ENCODE measurements at places on chromosomes 12 and 14. TPM values are rescaled to one million over a fixed set of nuclear protein-coding genes. Genes with fewer than 3 reads are reported as not detected.

DNA sequence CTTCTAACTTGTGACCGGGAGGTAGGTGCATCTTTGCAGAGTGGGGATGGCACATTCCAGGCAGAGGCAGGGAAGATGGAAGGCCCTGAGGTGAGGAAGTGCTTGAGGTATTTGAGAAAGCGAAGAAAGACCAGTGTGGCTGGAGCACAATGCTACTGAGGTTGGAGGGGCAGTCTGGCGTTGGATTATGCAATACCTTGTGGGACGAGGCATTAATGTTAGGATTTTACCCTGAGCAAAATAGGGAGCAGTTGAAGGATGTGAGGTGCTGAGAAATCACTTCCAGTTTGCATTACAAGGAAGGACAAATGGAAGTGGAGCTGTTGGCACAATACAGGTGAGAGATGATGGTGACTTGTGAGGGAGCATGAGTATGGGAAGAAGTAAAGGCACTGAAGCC lies 145.5 kb downstream of the KCNA5 start:
- no peak for DNase-seq

- DNase-seq = no peak
Measured at GRCh38 chr14:80988735-80989429, 33.5 kb downstream of the TSHR start.

GRCh38 chr14:100290607-100291304 lies 15.5 kb downstream of the SLC25A29 start:
- no peak for DNase-seq

SDR39U1 gene
- total RNA-seq = 145 TPM

GRCh38 chr14:102659797-102660196 lies 67.3 kb downstream of the RCOR1 start:
- DNase-seq = no peak

DNA sequence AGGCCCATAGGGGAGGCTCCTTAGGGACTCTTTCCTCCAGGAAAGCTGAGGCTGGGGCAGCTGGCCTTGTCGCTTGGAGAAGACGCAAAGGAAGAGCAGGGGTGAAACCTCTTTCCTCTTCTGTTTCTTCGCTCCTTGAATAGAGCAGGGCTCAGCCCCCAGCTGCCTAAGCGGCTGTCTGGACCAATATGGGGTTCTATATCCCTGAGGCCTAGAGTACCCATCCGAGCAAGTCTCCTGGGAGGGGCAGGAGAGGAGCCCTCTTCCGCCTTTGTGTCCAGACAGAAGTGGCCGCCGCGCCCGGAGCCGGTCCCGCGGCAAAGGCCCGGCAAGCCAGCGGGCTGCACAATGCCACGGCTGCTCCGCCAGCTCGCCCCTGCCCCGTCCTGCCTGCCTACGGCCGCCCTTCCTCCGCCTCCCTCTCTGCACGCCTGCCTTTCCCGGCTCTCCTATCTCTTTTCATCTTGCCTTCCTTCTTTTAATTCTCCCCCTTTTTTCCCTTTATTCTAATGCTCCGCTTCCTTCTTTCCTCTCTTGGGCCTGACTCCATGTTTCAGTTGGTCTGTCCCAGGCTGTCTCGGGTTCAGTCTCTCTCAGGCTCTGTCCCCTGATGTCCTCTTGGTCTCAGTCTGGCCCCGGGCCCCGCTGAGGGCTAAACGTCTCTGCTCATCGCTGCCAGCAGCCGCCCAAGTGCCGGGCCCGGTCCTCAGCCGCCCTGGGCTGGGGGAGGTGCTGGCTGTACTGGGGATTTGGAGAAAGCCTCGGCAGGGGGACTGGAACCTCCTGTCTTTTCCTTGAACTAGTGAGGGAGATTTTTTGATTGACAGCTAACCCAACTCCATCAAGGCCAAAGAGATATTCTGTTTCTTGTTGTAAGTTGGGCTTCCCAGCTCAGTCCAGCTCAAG lies 2.5 kb upstream of the HOXC9 start:
- DNase-seq = no peak

GRCh38 chr12:179131-179884 lies 34.6 kb downstream of the SLC6A12 start:
- DNase-seq = no peak

DNA sequence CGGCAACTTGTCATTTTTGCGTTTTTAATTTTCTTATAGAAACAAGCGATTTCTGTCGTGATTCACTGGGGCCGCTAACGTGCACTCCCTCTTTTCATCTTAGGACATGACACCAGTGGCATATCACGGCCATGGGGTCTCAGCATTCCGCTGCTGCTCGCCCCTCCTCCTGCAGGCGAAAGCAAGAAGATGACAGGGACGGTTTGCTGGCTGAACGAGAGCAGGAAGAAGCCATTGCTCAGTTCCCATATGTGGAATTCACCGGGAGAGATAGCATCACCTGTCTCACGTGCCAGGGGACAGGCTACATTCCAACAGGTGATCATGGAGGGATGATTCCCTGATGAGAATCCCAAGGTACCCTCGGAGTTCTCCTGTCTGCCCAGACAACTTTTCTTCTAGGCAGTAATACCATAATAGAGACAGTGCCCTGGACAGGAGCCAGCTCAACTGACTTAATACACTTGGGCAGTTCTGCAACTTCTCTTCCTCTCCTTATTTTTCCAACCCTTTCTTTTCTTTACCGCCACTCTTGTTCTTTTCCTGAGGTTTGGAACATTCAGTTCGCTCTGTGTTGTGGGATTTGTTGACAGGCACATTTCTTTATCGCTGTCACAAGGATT lies 821 bp downstream of the TMEM106C start:
- DNase-seq = no peak

GRCh38 chr14:33897382-33897781 lies 53.5 kb downstream of the EGLN3 start:
- no peak for DNase-seq

- DNase-seq = no peak
Measured at GRCh38 chr12:67318786-67319185, 49.6 kb downstream of the CAND1 start.

- no peak for DNase-seq
Measured at GRCh38 chr12:48857278-48857994, 5.5 kb upstream of the DDX23 start.

ADIPOR2 gene
- total RNA-seq = 38.5 TPM

GARIN6 gene
- not detected for total RNA-seq

DNA sequence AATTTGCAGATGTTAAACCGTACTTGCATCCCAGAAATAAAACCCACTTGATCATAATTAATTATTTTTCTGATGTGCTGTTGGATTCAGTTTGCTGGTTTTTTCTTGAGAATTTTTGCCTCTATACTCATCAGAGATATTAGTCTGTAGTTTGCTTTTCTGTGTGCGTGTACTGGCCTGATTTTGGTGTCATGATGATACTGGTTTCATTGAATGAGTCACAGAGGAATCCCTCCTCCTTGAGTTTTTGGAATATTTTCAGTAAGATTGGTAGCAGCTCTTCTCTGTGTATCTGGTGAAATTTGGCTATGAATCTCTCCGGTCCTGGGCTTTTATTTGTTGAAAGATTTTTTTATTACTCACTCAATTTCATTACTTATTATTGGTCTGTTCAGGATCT lies 100.4 kb upstream of the PMCH start:
- no peak for DNase-seq

DNA sequence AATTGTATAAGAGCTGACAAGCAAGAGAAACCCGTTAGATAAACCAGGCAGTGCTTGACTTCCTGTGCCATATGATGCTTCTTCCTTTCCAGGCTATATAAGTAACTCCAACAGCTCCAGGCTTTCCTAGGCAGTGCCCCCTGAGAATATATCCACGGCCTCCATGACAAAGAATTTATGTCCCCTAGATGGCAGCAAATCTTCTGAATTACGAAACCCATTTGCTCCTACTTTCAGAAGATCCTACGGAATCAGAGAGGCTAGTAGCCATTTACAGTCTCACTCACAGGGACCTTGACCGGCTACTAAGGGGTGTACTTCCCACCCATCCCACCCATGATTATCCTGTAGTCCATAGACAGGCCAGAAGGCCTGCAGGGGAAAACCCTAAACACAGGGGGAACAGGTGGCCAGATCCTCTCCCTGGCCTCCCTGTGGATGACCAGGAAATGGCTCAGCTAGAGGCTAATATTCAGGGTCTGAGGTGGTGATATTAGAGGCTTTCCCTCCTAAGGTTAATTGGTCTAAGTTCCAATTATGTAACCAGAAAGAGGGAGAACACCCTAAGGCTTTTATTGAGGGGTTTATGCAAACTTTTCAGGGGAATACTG lies 77.2 kb upstream of the DCD start:
- peak; percentile 28 for DNase-seq

DNA sequence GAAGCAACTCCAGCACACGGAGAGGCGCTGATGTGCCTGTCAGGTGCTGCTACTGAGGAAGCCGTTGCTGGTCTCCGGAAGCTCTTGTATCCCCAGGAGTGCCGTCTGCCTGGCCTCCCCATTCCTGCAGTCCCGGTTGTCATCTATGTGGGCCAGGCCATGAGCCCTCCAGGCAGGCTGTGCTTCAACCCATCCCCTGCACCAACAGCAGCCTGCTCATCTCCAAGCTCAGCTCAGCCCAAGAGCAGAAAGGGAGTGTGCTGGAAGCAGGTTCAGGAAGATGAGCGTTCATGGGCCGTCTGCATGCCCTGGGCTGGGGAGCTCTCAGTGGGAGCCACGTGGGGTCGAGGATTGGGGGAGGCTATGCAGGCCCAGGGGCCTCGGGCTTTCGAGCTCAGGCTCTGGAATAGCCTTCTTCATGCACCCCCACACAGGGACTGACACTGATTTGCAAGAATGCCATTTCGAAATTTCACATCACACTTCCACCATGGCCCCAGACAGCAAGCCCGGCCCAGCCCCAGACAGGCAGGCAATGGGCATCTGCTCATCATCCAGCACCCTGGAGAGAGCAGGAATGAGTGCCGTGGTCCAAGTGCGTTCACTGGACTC lies 164.5 kb downstream of the KIF26A start:
- no peak for DNase-seq

DNA sequence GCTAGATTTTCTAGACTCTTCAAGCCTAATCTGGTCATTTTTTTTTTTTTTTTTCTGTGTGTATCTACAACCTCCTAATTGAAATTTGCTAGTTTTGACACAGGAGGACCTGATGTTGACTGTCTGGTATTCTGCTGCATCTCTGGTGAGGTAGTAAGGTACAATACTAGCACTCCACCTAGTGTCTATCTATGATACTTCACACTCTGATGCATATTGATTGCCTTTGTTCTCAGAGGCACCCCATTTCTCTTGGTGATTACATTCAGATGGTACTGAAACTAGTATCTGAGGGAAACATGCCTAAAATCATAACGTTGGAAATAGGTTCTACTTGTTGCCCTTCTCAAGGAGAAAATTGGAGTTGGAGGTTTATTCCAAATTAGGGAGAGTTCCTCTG lies 930.5 kb upstream of the NOVA1 start:
- no peak for DNase-seq

GRCh38 chr12:44314007-44314500 lies 478.2 kb downstream of the TMEM117 start:
- DNase-seq = no peak

DNA sequence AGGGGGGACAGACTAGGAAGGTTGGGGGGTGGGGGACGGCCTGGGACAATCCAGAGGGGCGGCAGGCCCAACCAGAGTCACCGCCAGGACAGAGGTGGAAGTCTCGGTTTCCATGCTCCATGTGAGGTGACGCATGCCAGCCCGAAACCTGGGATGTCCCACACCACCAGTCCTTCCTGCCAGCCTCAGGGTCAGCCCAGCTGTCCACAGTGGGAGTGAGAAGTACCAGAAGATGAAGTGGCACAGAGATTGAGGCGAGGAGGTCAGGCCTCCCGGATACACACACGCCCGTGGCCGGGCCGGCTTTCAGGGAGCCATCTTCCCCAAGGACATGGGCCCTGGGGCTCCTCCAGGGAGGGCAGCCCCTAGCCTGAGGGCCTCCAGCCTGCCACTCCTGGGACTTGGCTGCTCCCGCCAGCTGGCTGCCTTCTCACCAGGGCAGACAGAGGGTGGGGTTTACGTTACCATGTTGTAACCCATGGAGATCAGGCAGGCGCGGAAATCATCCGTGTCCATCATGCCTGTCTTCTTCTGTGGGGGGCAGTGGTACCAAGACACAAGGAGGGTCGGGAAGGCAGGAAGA lies 85.2 kb upstream of the ZFP36L1 start:
- DNase-seq = no peak

DNA sequence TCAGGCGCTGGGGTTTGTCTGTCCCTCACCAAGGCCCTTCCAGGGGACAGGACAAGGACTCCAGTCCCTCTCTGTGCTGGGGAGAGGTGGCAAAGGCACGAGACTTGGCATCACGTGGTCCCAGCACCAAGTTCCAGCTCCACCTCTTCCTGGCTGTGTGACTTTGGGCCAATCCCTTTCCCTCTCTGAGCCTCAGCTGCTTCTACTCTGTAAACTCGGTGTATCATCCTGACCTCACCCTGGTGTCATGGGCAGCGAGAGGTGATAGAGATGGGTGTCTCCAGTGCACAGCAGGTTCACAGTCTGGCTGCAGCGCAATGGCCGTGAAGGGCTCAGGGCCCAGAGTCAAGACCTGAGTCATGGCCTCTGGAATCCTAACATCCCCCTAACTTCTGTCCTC lies 54.0 kb downstream of the MVK start:
- no peak for DNase-seq

SOAT2 gene
- 0.42 TPM for total RNA-seq

DNA sequence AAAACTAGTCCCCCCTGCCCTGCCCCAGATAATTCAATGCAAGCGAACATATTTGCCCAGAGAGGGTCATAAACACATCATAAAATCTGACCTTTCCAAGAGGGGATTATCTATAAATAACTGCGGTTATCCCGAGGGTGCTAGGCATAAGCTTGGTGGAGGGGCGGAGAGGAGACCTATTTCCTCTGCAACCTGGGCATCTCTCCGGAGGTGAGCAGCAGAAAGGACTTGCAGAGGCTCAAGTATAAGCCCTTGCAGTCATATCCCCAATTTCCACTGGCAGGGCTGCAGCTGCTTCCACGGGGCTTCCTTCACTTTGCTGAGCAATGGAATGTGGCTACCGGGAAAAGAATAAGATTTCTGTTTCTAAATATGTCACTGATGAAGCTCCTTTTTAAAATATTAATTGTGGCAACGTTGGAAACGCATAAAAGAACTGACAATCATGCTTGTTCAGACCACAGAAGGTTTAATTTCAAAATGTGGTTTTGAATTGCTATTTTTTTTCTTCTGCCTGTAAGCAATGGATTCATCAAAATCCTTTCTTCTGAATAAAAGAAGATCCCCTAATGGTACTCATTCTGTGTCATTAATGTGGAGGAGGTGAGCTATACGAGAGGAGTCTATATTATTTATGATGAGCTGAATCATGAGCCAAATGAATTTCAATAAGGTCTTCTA lies 268.9 kb upstream of the ATP2B1 start:
- DNase-seq = no peak

- no peak for DNase-seq
Measured at GRCh38 chr14:104326848-104327247, 188.5 kb downstream of the KIF26A start.

- no peak for DNase-seq
Measured at GRCh38 chr14:94466706-94467370, 9.2 kb downstream of the SERPINA9 start.

- DNase-seq = no peak
Measured at GRCh38 chr12:101298426-101298825, 18.5 kb downstream of the UTP20 start.

CFAP251 gene
- 0.49 TPM for total RNA-seq

DCN gene
- not detected for total RNA-seq
